ENCODE measurements at places on chromosomes 6 and 20.
A peak's percentile ranks its signal among the peaks of the same experiment; 100 is the strongest.

GRCh38 chr6:56241124-56241802, 6.1 kb downstream of the COL21A1 start:
- no peak for DNase-seq

DNA sequence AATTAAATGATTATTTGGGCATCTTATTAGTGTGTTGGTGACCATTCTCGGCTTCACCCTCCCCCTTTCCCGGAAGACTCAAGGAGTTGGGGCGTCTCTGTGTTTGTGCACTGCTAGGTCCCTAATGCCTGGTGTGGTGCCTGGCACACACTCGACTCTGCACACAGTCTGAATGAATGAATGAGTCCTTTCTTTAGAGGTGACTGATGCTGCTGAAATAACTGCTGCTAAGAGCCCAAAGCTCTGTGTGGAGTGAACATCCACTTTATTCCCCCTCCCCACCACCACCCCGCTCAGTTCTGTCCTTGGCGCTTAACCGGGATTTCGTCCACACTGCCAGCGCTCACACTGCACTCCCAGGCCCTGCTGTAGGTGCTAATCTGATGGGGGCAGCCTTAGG, 1.2 kb upstream of the PHACTR3 start:
- no peak for DNase-seq

- DNase-seq, result no peak
Measured at GRCh38 chr6:127585123-127585522, 8.1 kb downstream of the C6orf58 start.

GRCh38 chr6:122075917-122076316, 323.5 kb upstream of the HSF2 start:
- no peak for DNase-seq

DNA sequence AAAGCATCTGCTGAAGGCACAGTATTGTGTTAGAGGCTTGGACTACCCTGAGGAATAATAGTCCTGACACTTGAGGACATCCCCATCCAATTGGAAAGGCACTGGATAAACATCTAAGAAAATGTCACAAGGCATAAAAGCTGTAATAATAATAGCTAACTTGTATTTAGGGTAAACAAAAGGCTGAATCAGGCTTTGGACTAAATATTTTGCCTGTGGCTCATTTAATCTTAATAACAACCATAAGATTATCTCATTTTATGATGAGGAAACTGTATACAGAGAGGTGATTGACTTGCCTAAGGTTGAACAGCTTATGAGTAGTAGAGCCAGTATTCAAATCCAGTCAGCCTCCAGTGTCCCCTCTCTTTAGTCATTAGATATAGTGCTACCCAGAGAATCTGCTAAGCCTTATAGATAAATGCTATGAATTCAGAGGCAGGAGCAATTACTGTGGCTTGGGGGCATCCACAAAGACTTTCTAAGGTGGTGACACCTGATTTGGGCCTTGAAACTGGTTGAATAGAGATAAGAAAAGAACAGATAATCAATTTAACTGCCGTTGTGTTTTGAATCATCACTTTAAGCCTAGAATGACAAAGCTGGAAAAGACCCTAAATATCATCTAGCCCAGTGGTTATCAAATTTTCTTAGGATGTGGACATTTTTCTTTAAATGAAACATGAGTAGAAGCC, 7.5 kb upstream of the ZSWIM1 start:
- DNase-seq, result no peak

DNA sequence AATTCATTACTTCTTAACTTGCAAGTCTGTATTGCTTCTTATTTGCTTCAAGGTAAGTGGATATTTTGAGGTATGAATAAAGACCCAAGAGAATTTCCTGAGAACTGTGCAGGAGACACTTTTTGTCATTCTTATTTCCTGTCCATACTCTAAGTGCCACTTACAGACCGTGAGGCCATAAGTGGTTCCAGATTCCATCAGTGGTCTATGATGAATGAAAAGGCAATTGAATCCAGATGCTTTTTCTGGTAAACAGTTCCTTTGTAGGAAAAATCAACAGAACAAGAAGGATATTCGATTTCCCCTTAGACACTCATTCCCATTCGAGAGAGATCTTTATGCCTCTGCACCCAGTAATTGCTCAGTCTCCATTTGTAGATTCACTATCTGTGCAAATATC, 58.3 kb upstream of the PDE10A start:
- no peak for DNase-seq

DNA sequence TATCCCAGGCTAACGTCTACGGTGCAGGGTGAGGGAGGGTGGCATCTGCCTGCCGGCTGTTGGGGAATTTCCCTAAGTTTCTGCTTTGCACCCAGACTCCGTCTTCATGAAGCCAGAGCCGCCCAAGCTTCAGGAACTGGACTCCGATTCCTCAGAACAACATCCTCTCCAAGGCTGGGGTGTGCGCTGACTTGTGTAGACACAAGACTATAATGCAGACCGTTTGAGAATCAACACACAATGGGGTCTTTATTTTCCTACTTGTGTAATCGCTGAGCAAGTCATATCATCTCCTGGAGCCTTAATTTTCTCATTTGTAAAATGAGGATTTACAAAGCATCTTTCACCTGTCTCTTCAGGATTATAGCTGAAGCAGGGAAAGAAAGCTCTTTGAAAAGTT, 160.5 kb upstream of the AGPAT4 start:
- no peak for DNase-seq

- DNase-seq, result peak; percentile 55
Measured at GRCh38 chr6:119129148-119129967, 50.9 kb upstream of the FAM184A start.

DNA sequence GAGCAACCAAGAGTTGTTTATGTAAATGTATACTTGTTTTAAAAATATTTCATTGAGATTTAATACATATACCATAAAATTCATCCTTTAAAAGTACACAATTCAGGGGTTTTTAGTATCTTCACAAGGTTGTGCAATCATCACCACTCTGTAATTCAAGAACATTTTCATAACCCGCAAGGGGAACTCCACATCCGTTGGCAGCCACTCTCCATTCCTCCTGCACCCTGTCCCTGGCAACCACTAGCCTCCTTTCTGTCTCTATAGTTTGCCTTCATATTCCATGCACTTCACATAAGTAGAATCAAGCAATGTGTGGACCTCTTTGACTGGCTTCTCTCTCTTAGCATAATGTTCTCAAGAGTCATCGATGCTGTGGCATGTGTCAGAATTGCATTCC, 104.2 kb upstream of the PDE10A start:
- DNase-seq, result no peak

GRCh38 chr20:56690531-56691175, 61.5 kb downstream of the TFAP2C start:
- no peak for DNase-seq

DNA sequence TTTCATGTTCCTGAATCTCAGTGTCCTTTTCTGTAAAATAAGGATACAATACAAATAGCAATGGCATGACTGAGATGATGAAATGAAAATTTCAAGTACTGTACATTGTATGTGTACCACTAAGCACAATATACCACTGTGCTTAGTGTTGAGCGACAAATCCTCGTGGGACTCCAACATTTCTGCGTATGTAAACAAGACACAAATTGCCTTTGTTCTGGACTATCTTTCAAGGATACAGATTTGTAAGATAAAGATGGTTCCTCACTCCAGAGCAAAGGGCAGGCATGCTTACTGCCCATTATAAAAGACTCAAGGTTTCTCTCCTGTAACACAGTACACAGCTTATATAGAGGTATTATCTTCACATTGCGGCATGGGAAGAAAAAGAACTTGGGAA, 6.0 kb downstream of the RARS2 start:
- no peak for DNase-seq

DNA sequence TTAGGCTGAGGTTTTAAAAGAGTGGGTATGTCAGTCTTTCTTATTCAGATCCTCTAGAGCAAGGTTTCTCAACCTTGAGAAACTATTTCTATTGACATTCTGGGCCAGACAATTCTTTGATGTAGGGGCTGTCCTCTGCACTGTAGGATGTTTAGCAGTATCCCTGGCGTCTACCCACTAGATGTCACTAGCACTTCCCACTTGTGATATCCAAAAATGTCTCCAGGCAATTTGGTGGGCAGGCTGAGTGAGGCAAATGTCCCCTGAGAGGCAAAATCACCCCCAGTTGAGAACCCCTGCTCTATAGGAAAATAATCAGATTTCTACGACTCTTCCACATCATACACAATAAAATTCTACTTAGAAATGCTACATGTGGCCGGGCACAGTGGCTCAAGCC, 7.7 kb upstream of the ZKSCAN8 start:
- no peak for DNase-seq

DNA sequence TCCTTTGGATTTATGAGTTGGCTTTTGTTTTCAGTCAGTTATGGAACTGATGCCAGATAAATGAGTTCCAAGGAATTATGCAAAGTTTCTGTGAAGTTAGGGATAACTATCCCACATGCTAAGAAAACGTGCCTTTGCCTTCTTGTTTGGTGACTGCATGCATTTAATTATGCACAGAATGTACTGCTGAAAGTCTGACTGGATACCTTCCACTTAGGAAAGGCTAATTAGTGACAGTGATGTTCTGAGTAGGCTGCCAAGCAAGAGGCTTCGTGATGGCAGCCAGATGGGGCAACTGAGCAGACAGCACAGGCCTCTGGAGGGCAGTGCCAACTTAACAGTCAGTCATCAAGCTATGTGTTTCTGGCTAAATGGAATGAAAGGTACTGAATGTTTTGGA, 289.9 kb downstream of the CD109 start:
- DNase-seq, result peak; percentile 43

DNA sequence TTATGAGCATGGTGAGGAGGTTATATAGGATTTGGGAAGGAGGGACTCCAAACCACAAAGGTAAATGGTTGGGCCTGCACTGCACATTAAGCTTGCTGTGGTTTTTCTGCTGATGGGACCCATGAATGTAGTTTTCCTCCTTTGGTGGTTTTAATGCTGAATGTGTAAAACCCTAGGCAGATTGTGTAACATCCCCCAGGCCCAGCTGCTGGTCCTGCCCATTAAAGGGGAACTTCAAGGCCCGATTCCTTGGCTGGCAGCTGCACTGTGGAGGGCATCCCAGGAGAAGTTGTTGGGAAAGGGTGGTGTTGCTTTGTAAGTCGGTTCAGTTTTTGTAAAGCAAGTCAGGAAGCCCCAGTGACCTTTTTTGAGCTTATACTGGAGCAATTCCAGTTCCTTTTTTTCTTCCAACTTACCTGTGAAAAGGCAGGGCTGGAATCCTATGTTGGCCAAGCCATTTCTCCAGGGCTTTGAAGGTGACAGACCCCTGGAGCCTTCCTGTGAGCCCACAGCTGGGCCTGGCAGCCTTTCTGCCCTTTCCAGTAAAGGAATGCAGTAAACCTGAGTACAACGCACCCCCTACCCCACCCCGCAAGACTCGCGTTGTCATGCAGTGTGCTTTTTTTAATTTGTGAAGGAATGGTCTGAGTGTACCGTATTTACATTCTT, 43.1 kb upstream of the NAA20 start:
- peak; percentile 72 for DNase-seq

Data from AG08396 (cell line).